Substantia nigra (tissue), 51 donors: ENCODE measurements at places on chromosomes 1 and 21.

GRCh38 chr1:44862829-44863401 lies 19.9 kb upstream of the PTCH2 start:
- DNase-seq, result no peak

- DNase-seq, result no peak
These were observed 50.7 kb upstream of the SPOCD1 start for GRCh38 chr1:31866450-31867032.

DNA sequence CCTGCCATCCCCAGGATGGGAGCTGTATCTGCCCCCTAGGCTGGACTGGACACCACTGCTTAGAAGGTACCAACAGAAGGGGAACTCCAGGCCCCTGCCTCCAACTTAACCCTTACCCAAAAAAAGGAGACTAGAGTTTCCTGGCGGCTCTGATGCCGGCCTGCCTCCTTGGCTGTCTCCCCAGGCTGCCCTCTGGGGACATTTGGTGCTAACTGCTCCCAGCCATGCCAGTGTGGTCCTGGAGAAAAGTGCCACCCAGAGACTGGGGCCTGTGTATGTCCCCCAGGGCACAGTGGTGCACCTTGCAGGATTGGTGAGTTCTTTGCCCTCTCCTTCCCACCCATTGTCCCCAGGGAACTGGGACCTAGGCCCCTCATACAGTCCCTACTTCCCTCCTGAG lies 8.1 kb upstream of the LRRC71 start:
- DNase-seq, result no peak

DNA sequence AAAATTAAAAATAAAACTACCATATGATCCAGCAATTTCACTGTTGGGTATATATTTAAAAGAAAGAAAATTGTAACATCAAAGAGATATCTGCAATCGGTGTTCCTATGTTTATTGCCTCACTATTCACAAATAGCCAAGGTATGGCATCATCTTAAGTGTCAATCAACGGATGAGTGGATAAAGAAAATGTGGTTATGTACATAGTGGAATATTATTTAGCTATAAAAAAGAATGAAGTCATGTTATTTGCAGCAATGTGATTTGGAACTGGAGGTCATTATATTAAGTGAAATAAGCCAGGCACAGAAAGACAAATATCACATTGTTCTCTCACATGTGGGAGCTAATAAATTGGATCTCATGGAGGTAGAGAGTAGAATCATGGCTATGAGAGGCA lies 76.3 kb downstream of the RD3 start:
- DNase-seq, result no peak

DNA sequence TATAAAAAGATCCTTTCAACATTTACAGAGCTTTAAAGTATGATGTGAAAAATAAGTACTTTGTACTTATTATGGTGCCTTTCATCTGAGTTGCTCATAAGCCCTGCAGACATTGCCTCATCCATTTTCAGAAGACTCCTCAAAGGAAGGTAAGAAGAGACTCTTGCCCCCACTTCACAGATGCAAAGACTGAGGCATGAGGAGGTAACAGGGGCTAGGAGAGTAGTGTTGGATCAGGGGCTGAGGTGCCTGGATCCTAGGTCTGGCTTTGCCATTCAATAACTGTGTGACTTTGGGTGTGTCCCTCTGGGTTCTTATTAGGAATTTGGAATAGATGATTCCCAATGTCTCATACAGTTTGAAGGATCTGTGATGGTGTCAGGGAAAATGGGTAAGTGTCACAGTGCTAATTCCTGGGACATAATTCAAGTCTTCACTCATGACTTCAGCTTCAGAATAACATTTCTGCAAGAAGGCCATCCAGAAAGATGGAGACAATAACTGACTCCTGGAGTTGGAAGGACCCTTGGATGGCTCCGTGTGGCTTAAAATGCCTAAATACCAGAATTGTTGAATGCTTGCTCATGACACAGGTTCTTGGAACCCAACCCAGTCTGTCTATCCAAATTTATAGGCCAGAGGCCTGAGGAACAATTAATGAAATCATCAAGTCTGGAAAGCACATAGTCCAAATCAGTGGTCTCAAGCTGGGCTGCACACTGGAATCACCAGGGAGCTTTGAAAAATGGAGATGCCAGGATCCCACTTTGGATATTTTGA lies 93.1 kb upstream of the RUNX1 start:
- DNase-seq, result no peak

- no peak for DNase-seq
These were observed 54.0 kb upstream of the BEND5 start for GRCh38 chr1:48830715-48831114.

DNA sequence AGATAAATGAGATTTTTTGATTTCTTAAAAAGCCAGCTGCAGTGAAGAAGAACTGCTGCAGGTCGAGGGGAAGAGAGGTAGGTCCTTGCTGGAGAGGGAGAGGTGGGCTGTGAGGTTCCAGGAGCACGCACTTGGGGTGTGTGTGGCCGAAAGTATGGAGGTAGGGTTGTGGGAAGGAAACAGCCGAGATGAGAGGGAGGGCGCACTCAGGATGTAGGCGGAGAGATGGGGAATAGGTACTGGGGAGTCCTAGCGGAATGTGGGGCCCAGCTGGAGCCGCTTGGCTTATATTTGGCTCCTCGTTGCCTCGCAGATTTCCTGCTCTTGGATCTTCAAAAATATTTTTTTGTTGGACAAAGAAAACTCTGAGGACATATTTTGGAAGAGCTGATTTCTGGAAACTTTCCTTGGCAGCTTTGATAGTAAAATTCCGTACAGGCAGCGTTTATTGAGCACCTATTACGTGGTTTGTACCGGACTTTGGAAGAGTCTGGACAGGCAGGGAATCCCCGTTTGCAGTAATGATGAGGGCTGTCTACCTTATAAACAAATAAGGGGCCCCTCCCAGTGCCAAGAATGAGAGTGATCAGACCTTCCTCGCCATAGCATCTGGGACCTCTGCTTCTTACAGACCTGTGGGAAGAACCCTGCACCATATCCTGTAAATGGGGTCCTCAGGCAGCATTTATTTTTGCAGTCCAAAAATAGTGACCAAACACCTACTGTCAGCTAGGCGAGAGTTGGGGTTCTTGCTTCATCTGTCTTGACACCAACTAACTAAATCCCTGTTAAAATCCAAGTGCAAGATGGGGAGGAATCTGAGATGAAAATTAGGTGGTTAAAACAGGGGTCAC lies 1.5 kb downstream of the LRRC8D start:
- DNase-seq, result no peak

- DNase-seq, result no peak
These were observed 108.8 kb downstream of the NRIP1 start for GRCh38 chr21:14955936-14956520.

DNA sequence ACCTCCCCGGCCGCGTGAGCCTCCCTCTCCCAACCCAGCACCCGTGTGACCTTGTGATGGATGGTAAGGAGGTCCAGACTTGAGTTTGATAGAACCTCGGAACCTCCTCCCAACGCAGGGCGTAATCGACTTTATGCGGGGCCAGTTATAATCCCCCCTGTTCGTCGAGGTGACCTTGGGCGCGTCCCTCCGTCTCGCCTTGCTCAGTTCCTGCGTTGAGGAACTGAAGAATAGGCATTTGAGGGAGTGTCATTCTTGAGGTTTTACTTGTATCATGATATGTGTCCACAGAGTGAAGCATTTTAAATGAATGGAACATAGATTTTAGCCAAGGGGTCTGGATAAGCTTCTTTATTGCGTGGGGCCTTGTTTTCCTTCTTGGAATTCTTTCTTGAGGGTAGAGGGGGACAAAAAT lies 433 bp downstream of the TIMM17A start:
- DNase-seq, result no peak

- DNase-seq, result no peak
These were observed 53.8 kb downstream of the LYPLAL1 start for GRCh38 chr1:219227360-219228057.

- no peak for DNase-seq
These were observed 4.2 kb upstream of the IBA57 start for GRCh38 chr1:228161362-228161761.

GRCh38 chr1:245155272-245156040 lies 671 bp downstream of the KIF26B start:
- no peak for DNase-seq

DNA sequence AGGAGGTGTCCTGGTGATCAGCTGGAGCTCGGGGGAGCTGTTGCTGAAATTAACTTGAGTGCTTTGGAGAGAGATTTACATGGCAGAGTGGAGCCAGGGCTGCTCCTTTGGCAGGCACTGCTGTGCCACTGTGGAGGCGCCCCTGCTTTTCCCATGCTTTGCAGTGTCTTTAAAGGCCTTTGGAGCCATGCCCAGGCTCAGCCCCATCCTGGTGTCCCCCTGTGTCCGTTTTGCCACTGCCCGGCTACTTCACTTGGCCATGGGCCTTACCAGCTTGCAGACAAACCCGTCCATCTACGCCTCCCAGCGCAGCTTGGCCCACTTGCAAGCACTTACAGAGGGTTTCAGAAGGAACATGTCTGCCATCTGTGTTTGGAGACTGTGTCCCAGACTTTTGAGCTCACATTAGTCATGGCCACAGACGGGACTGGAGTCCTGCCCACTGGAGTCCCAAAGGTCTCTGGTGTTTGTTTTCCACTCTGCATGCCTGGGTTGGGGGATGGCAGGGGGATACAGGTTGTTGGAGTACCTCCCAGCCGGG lies 18.2 kb upstream of the LAMTOR5 start:
- peak; percentile 53 for DNase-seq

GRCh38 chr1:10631811-10632593 lies 157.3 kb downstream of the PEX14 start:
- DNase-seq, result no peak

GRCh38 chr1:168405906-168406549 lies 125.4 kb downstream of the TBX19 start:
- DNase-seq, result no peak

GRCh38 chr1:164308101-164308500 lies 250.9 kb upstream of the PBX1 start:
- DNase-seq, result no peak

DNA sequence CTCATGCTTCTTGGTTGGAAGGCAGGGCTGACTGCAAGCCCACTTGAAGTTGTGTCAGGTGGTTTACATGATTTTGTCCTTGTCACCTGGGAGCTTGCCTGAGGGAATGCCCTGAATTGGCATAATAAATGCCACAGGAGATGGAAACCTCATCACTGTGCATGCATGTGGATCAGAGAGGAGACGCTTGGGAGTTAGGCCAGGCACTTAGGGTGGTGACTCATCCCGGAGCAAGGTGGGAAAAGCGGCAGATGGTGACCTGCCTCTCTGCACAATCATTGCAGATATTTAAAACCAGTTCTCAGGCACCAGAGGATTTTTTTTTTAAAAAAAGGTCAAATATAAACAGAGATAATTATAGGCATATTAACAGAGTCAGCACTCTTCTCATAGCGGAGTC lies 202.2 kb upstream of the KIAA0040 start:
- no peak for DNase-seq

DNA sequence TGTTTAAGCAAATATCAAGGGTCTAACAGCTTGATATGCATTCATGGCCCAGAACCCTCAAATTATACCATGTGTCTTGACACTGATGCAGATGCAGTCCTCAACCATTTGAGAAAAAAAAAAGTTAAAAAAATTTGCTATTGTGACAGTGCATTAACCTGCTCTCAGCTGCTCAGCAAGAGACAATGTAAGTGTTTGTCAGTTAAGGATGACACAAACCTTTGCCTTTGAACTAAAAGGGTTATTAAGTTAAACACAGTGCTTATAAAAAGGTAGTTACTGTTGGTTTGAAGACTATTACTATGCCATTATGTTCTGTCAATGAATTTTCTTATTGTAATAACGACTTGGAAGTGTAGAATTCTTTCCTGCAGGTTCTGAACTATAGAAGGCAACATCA lies 655.6 kb upstream of the NEGR1 start:
- DNase-seq, result no peak

DNA sequence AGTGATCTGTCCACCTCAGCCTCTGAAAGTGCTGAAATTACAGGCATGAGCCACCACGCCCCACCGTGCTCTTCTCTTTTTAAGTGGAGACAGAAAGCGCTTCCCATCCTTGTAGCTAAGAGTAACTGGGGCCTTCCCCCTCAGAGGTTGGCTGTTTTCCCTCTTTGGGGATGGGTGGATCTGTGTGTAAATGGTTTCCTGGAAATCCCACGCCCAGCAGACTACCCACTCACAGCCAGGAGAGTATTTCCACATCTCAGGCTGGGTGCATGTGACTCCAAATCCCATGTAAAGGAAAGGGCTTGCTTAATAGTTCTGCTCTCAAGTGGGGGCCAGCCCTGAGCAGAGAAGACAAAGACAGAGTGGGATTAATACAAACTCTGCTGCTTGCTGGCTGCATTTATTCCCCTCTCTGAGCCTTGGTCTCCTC lies 19.6 kb upstream of the TCEA3 start:
- no peak for DNase-seq

DNA sequence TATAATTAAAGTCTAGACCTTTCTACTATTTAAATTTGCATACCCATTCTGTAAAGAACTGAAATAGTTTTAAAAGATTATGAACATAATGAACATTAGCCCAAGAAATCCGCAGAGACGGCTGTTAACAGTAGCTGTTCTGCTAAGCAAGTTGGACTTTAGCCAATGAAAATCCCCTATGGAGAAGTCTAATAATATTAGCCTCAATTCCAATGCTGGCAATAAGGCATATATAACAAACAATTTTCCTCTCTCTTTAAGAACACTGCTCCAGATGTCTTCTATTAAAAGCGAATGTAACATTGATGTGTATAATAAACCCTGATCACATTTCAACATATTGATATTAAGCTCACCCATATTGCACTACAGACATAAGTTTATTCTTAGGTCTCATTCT lies 221.3 kb upstream of the KCTD3 start:
- DNase-seq, result no peak

- no peak for DNase-seq
These were observed 54.8 kb downstream of the GNB1 start for GRCh38 chr1:1836119-1836518.

DNA sequence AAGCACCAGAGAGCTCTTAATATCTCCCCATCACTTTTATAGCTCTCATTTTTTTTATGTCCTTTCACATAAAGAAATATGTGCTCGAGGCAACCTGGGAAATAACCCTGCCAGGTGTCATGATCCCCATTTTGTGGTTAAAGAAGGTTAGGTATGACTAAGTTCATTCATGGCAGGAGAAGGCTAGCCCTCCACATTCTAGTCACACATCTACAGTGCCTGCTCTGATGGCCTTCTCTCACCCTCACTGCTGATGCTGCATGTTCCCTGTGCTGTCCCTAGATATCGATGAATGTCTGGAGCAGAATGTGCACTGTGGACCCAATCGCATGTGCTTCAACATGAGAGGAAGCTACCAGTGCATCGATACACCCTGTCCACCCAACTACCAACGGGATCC lies 187.5 kb downstream of the TPR start:
- DNase-seq, result no peak

DNA sequence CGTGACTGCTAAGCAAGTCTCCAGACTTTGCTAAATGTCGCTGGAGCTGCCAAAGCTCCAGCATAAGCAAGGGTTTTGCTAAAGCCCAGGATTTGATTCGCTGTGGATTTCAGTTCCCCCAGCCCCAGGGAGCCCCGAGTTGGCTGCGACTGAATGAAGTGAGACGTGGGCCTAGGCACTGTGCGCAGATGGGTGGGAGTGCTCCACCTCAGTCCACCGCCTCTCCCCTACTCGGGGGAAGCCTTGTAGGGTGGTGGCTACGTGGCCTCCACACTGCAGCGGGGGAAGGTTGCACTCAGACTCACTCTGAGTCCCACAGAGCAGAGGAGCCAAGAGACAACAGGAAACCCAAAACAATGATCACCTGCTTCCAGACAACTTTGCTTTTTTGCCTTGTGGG lies 397.8 kb upstream of the VAMP3 start:
- no peak for DNase-seq
